ENCODE measurements at places on chromosomes 3 and 15.

GRCh38 chr3:69251078-69251805 is 128.8 kb upstream of the LMOD3 start:
- DNase-seq = no peak

GRCh38 chr3:149401926-149402310 is 24.5 kb upstream of the TM4SF1 start:
- no peak for DNase-seq

- DNase-seq = no peak
Measured at GRCh38 chr3:78255403-78255802, 1215.5 kb downstream of the ROBO2 start.

- DNase-seq = no peak
Measured at GRCh38 chr3:184523825-184524615, 37.6 kb upstream of the EPHB3 start.

DNA sequence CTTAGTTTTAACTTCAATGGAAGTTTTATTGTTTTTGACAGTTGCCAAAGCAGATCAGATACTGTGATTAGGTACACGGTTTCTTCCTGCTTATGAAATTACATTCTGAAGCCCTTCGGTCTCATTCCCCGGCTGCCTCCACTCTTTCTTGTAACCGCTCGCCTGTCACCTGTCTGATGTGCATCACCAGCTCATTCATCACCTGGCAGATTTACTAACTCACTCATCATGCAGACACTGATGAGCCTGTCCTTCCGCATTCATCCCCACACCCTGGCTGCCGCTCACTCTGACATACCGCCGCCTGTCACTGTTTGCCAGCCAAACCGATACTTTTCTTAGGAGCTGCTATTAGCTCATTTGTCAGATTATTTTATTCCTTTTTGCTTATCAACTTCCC is 82.8 kb upstream of the NSMCE3 start:
- DNase-seq = no peak

DNA sequence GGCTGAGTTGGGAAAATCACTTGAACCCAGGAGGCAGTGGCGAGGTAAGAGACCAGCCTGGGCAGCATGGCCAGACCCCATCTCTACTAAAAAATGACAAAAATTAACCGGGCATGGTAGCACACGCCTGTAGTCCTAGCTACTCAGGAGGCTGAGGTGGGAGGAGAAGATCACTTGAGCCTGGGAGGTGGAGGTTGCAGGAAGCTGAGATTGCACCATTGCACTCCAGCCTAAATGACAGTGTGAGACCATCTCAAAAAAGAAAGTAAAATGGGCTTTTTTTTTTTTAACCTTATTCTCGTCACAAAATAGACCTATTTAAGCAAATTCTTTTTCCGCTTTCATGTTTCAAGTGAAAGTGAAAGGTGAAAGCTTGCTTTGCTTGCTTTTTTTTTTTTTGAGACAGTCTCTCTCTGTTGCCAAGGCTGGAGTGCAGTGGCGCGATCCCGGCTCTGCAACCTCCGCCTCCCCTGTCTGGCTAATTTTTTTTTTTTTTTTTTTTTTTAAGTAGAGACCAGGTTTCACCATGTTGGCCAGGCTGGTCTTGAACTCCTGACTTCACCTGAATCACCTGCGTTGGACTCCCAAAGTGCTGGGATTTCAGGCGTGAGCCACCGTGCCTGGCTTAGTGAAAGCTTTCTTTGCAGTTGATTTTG is 3.6 kb downstream of the PDIA3 start:
- peak; percentile 27 for DNase-seq

GRCh38 chr15:39142500-39142899 is 438.4 kb upstream of the THBS1 start:
- DNase-seq = no peak

- no peak for DNase-seq
Measured at GRCh38 chr3:148175214-148175613, 522.5 kb upstream of the AGTR1 start.

GRCh38 chr3:1381647-1382036 is 288.8 kb downstream of the CNTN6 start:
- DNase-seq = no peak

GRCh38 chr3:18808429-18808828 is 339.9 kb upstream of the KCNH8 start:
- DNase-seq = no peak

DNA sequence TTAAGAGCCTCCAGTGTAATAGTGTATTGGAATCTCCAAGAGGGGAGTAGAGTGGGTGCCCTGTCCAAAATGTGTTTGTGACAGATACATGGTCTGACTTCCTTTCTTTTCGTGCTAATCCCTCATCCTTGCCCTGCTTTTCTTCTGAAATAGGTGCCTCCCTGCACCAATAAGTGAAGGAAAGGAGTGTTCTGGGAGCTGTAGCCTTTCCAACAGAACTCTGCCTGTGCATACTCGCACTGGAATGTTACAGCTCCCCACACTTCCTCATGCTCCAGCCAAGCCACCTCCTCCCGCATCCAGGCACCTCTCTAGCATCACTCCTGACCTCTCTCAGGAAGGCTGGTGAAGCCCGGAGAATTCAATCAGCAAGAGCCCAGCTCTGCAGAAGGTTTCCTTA is 478.0 kb downstream of the GABRG3 start:
- DNase-seq = no peak

DNA sequence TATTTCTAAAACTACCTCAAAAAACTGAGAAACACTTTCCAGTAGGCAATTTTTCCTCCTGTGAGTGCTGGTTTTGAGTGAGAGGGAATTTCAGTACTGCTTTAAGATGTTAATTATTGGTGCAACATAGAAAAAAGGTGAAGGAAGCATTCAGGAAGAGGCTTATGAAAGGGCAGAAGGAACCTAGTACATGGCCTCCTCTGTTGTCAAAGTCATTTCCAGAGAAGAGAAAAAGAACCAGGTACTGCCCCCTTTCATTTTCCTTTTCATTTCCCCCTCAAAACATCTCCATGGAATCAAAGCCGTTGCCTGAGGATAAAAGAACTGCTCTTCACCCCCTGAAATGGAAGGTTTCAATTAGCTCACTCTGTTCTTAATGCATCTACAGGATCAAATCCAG is 19.8 kb downstream of the RARRES1 start:
- DNase-seq = no peak

DNA sequence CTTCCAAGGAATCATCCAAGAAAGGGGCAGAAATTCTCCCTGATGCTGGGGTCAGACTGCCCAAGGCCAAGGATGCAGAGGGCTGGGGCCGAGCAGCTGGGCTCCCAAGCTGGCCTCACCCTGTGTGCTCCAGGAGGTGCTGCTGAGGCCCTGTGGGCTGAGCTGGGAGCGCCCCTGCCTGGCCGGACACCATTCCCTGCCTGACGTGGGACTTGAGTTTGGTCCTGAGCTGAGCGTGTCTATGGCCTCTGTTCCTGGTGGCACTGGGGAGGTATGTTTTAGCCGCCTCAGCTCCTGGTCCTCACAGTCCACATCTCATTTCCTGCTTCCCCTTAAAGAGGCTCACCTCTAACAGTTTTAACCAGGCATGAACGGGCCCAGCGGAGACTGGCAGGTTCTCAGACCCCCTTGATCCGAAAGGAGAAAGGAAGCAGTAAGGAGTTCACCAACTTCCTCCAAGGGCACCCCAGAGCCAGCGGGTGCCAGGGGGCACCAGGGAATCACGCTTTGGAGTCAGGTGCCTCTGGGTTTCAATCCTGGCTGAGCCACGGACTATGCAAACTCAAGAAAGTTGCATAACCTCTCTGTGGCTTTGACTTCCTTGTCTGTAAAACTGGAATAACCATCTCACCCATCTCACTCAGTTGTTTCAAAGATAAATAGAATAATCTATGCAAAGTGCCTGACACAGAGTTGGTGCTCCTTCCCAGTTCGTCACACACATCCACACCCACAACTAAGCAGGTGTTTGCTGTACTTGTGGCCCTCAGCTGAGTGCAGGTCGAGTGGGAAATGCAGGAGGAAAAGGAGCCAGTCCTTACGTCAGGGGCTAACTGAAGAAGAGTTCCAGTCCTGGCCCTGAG is 48.6 kb downstream of the SLC12A8 start:
- DNase-seq = no peak

GRCh38 chr3:50324351-50325112 is 2.0 kb upstream of the HYAL2 start:
- no peak for DNase-seq
